ENCODE measurements at places on chromosomes 12 and 14. TPM values are rescaled to one million over a fixed set of nuclear protein-coding genes. Genes with fewer than 3 reads are reported as not detected.

LRRK2 gene
- total RNA-seq: 0.39 TPM

ERO1A gene
- 95.8 TPM for total RNA-seq

DHRS2 gene
- total RNA-seq: 146 TPM

WASHC4 gene
- 84.0 TPM for total RNA-seq

TAS2R8 gene
- not detected for total RNA-seq

BDKRB1 gene
- not detected for total RNA-seq

KRT81 gene
- not detected for total RNA-seq

STAB2 gene
- total RNA-seq: not detected

GNB3 gene
- total RNA-seq: 0.65 TPM

DBX2 gene
- total RNA-seq: not detected

OLR1 gene
- not detected for total RNA-seq

HELB gene
- total RNA-seq: 4.7 TPM

PTPN21 gene
- 33.8 TPM for total RNA-seq

DLK1 gene
- not detected for total RNA-seq

CAMKK2 gene
- 16.5 TPM for total RNA-seq

PSEN1 gene
- 35.3 TPM for total RNA-seq

C12orf50 gene
- total RNA-seq: not detected

MGAT4C gene
- total RNA-seq: not detected

TAS2R9 gene
- not detected for total RNA-seq

CD69 gene
- 0.22 TPM for total RNA-seq

OR6C2 gene
- total RNA-seq: not detected

PRPH gene
- not detected for total RNA-seq

DCAF5 gene
- total RNA-seq: 33.8 TPM

RASSF9 gene
- under 0.01 TPM for total RNA-seq

RFX4 gene
- not detected for total RNA-seq

RNF212B gene
- total RNA-seq: not detected

RFLNA gene
- total RNA-seq: 3.8 TPM

HVCN1 gene
- total RNA-seq: 2.0 TPM

AACS gene
- total RNA-seq: 46.3 TPM

ITPR2 gene
- total RNA-seq: 11.0 TPM

GLIPR1L2 gene
- 0.79 TPM for total RNA-seq

SLC17A8 gene
- not detected for total RNA-seq

EIF2S3B gene
- total RNA-seq: 1.2 TPM

SLC15A4 gene
- total RNA-seq: 39.3 TPM
